ENCODE measurements at places on chromosomes 2 and 18.

- DNase-seq = no peak
These were observed 8.6 kb downstream of the DNAJB2 start for GRCh38 chr2:219287580-219288265.

GRCh38 chr2:74253971-74254310 is 55.5 kb downstream of the MTHFD2 start:
- DNase-seq = no peak

DNA sequence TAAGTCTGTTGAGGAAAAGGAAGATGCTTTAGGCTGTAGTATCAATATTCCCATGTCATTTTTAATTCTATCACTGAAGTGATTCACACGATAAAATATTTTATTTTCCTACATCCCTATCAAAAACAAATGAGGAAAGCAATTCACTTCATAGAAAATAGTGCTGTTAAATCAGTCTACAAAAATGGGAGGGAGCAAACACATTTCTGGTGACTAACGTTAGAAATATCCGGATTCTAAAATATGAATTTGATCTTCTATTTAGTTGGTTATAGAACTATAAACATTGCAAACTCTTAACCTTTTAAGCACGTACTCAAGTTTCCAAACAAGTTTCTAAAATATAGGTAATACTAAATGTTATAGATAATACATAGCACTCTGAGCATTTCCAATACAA is 20.8 kb downstream of the ATF2 start:
- DNase-seq = no peak

GRCh38 chr18:45402485-45403056 is 212.7 kb upstream of the SLC14A2 start:
- DNase-seq = no peak

GRCh38 chr2:69617744-69618143 is 25.8 kb downstream of the AAK1 start:
- DNase-seq = no peak

GRCh38 chr2:6301426-6301825 is 564.3 kb downstream of the CMPK2 start:
- no peak for DNase-seq

- no peak for DNase-seq
These were observed 10.3 kb downstream of the KHK start for GRCh38 chr2:27096748-27097297.

GRCh38 chr2:231463698-231464575 is at the start of gene NCL:
Gene NCL (minus strand): TSS chr2:231464484. CDS start chr2:231464353, 131 bp downstream.
- peak; percentile 79 for DNase-seq

DNA sequence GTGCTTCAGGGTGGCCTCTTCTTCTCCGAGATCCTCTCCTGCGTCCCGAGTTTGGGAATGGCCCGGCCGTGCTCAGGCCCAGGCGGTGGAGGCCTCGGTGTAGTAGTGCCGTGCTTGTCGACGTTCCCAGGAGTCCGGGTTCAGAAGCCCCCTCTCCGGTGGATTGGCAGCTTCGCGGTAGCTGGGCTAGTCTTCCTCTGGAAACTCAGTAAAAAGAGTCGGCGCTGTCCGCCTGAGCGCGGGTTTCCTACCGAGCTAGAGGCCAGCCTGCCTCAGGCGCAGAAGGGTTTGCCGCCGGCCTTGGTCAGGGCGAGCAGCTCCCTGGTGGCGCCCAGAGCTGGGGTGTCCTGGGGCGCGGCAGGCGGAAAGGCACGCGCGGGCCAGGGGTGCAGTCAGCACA is 3.2 kb downstream of the RALBP1 start:
- no peak for DNase-seq

- no peak for DNase-seq
These were observed 1.3 kb downstream of the IFIH1 start for GRCh38 chr2:162317058-162317742.

- peak; percentile 25 for DNase-seq
These were observed 1.5 kb upstream of the GPBAR1 start for GRCh38 chr2:218259099-218259961.

- no peak for DNase-seq
These were observed 65.9 kb downstream of the C1D start for GRCh38 chr2:67996772-67997527.

- DNase-seq = no peak
These were observed 6.8 kb upstream of the ARHGAP28 start for GRCh38 chr18:6722690-6723089.

DNA sequence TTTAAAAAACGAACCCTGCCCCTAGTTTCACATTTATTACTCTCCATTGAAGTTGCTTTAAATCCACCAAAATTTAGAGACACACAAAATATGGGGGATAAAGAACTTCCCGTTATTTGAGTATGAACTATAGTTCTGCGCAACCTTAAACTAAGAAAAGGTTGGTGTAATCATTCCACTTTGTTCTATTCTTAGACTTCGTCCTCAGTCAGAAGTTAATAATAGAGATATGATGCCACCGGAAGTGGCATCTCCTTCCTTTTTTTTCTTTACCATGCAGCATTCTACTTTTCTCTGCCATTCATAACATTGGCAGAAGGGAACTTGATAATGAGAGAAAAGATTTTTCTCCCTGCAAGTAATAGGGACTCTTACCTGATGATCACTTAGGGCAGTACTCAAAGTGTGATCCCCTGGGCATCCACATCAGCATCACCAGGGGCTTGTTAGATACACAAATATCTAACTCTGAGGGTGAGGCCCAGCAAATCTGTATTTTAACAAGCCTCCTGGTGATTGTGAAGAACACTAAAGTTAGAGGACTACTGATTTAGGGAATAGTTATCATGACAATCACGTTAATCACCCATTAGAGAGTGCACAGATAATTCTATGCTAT is 147.7 kb upstream of the DTNA start:
- DNase-seq = no peak

DNA sequence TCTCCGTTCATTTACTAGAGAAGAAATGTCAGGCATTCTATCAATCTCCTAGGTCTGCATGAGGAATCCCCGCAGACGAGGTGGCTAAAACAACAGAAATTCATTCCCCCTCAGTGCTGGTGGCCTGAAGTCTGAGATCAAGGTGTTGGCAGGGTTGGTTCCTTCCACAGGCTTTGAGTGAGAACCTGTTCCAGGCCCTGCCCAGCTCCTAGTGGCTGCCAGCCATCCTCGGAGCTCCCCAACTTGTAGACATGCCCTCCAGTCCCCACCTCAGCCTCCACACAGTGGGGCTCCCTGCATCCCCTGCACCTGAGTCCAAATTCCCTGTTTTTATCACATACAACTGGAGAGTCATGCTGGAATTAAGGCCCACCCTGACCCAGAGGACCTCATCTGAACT is 145.3 kb upstream of the ALKAL2 start:
- no peak for DNase-seq

- DNase-seq = no peak
These were observed 158.5 kb upstream of the LMAN1 start for GRCh38 chr18:59517446-59518165.

DNA sequence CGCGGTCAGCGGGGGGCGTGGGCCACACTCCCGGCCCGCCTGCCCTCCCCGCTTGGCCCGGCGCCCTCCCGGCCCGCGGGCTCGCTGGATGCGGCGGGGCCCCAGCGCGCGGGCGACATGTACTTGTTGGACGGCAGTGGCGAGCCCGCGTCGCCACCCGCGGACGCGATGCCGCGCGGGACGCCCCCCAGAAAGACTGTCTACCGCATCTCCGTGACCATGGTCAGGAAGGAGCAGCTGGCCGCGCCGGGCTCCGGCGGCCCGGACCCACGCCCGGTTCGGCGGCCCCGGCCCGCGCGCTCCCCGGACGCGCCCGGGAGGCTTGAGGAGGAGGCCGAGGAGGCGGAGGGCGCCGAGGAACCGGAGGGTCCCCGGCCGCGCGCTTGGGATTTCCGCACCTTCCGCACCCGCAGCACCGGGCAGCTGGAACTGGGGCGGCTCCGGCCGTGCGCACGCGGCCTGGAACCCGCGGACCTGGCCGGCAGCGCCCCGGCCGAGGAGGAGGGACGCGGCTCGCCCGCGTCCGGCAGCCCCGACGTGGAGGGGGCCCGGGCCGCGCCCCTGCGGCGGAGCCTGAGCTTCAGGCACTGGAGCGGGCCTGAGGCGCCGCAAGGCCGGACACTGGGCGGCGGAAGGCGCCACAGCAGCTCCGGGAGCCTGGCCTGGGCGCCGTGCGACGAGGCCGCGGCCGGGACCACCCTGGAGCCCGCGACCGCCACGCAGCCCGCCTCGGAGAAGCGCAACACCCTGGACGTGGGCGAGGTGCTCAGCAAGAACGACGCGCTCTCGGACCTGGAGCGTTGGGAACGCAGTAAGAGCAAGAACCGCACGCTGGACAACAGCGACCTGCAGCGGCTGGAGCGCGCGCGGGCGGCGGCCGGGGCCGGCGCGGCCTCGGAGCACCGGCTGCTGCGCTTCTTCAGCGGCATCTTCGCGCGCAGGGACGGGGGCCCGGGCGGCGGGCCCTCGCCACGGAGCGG is 176.4 kb downstream of the AGAP1 start:
- DNase-seq = peak; percentile 62

- no peak for DNase-seq
These were observed 67.9 kb downstream of the LRRFIP1 start for GRCh38 chr2:237695201-237695780.

GRCh38 chr2:145587922-145588321 is 1068.0 kb upstream of the ZEB2 start:
- no peak for DNase-seq

DNA sequence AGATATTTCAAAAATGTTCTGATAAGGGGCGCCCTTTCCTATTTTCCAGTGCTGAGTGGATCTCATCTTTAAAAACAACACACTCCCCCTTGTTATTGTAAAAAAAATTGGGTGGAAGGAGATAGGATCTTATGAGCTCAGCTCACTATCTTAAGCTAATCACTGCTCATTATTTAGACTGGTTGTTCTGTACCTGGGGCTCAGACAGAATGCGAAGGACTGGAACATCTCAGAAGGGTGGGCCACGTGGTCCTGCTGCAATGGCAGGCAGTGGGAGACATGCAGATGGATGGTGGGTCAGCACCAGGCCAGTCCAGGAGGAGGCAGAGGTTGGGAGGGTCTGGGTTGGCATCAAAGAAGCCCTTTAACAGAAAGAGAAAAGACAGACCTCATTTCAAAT is 48.3 kb upstream of the GPR155 start:
- no peak for DNase-seq

DNA sequence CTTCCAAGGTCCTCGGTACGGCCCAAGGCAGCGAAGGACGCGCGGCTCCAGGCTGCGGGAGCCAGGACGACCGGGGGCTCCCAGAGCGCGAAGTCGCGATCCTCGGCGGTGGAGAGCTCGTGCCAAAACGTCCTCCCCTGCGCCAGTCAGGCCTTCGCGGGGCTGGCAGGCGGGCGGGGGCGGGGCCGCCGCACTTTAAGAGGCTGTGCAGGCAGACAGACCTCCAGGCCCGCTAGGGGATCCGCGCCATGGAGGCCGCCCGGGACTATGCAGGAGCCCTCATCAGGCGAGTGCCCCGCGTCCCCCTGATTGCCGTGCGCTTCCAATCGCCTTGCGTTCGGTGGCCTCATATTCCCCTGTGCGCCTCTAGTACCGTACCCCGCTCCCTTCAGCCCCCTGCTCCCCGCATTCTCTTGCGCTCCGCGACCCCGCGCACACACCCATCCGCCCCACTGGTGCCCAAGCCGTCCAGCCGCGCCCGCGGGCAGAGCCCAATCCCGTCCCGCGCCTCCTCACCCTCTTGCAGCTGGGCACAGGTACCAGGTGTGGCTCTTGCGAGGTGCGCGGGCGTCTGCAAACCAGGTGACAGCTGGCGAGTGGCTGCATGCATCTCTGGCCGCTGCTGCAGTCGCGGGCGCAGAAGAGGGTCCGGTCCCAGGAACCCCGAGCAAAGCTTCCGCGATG is at the start of gene CIDEA:
Gene CIDEA (plus strand): TSS at position 226 of the 684 bp plus-strand sequence. CDS start 23 bp downstream, at position 249.
- DNase-seq = peak; percentile 11

DNA sequence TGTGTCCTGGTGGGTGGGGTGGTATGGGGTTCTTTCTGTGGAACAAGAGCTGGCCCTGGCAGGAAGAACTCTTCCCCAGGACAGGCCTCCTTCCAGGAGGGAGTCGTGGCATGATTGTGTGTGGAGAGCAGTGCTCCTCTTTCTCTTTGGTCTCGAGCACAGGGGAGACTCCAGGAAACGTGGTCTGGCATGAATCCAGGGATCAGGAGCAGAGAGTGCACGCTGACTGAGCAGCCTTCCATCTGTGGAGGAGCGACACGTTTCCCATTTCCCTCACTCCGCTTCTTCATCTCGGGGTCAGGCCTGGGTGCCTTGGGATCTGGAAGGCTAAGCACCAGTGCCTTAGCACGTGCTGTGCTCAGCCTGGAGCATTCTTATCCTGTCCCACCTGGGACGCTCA is 132.0 kb upstream of the HDAC4 start:
- no peak for DNase-seq

DNA sequence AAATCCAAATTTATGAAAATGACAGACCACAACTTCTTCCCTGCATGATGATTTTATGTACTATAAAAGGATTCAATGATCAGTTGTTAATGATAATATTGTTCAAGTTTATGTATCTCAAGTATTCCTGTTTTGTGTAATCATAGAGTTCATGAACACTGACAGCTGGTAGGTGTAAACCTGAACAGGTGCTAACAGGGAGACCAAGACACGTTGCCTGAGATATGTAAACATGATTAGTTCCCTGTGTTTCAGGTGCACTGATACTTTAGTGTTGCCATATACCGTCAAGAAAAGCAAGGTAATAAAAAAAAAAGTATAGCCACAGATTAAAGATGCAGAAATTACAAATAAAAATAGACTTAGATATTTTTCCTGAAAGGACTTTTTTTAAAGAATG is 131.8 kb downstream of the BAZ2B start:
- DNase-seq = no peak

DNA sequence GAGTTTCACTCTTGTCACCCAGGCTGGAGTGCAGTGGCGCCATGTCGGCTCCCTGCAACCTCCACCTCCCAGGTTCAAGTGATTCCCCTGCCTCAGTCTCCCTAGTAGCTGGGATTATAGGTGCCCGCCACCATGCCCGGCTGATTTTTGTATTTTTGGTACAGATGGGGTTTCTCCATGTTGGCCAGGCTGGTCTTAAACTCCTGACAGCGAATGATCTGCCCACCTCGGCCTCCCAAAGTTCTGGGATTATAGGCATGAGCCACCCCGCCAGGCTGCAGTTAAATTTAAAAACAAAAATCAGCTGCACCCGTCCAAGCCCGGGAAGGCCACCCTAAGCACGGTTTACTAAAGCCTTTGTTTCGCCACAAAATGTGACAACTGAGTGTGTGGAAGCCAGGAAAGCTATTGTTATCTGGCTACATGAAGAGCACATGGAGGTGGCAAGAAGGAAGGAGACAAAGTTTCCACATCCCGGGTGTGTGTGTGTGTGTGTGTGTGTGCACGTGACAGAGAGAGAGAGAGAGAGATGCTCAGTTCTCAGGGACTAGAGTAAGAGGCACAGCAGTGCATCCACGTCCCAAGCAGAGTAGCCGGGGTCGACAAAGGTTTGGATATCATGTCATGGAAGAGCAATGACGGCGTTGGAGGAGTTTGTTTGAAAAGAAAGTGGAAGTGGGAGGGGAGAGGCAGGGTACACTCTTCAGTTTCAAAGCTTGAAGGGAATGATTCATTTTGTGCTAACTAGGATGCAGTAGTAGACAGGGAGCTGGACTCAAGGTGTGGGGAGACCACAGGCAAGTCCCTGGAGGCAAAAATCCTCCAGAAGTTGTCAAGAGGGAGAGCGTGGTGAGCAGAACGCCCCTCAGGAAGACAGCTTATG is 20.1 kb downstream of the INPP5D start:
- DNase-seq = no peak

- no peak for DNase-seq
These were observed 18.5 kb upstream of the YWHAQ start for GRCh38 chr2:9649261-9649660.
